ENCODE measurements at places on chromosomes 13 and 19.

DNA sequence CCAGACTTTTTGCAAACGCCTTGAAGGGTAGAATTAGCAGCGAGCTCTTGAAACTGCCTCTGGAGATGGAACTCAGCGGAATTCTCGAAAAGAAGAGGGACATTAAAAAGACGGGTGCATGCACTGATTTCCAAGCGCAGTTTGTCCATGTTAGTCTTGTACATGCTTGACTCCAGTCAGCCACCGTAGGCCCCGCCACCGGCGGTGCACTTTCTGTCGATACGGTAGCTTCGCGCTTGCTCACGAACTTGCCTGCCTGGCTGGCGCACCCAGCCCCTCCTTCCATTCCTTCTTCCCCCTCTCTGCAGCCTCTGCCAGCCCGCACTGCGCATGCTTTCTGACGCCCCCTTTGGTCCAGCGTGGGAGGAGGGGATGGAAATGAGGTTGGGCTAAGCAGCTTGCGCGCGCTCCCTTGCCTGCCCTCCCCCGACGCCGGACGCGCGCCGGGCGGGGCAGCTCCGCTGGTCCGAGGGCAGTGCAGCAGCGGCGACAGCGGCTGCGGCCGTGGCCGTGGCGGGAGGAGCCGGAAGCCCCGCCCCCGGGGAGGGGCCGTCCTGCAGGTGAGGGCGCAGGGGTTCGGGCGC, at the start of gene ZNF575:
Gene ZNF575 (plus strand): TSS at position 227 of the 584 bp plus-strand sequence. CDS start 1,235 bp downstream, outside the sequence.
- DNase-seq: peak; percentile 95

GRCh38 chr19:16885166-16885565, 3.6 kb upstream of the F2RL3 start:
- DNase-seq: peak; percentile 29

GRCh38 chr13:81987677-81988357, 1646.9 kb upstream of the SPRY2 start:
- DNase-seq: no peak

DNA sequence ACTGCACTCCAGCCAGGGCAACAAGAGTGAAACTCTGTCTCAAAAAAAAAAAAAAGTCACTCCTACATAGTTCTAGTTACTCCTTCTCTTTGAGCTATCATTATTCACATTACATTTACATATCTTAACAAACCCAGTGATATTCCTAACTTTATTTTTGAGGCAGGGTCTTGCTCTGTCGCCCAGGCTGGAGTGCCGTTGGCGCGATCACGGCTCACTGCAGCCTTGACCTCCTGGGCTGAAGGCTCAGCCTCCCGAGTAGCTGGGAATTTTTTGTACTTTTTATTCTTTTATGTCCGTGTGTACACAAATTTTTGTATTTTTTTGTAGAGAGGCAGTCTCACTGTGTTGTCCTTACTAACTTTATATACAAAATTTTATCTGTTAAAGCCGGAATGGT, 587 bp upstream of the RPS15 start:
- no peak for DNase-seq

DNA sequence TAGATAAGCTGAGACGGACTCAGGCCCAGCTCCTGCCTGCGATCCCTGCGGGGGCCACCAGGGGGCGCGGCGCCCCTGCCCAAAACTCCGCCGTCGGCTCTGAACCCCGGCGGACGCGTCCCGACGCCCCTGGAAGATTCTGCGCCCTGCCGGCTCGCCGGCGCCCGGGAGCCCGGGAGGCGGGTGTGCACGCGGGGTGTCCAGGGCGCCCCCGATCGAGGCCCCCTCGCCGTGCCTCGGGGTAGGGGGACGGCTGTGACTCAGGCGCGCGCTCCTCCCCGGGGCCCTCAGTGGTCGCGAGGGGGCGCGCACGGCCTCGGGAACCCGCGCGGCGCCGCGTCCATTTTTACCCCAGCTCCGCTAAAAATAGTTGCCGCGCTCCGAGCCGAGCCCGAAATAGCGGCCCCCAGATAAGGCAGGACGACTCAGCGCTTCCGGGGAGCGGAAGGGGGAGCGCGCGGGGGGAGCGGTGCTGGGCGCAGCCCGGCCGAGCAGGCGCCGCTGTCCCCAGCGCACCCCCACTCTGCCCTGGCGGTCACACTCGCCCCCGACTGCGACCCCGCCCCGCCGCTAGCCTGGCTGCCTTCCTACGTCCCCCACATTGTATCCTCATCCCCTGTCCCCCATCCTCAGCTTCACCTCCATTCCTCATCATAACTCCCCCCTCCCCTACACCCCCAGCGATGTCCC, 16.0 kb upstream of the ERCC1 start:
- peak; percentile 90 for DNase-seq

- DNase-seq: no peak
Observed at GRCh38 chr19:13206587-13206986, 56.4 kb downstream of the IER2 start.

DNA sequence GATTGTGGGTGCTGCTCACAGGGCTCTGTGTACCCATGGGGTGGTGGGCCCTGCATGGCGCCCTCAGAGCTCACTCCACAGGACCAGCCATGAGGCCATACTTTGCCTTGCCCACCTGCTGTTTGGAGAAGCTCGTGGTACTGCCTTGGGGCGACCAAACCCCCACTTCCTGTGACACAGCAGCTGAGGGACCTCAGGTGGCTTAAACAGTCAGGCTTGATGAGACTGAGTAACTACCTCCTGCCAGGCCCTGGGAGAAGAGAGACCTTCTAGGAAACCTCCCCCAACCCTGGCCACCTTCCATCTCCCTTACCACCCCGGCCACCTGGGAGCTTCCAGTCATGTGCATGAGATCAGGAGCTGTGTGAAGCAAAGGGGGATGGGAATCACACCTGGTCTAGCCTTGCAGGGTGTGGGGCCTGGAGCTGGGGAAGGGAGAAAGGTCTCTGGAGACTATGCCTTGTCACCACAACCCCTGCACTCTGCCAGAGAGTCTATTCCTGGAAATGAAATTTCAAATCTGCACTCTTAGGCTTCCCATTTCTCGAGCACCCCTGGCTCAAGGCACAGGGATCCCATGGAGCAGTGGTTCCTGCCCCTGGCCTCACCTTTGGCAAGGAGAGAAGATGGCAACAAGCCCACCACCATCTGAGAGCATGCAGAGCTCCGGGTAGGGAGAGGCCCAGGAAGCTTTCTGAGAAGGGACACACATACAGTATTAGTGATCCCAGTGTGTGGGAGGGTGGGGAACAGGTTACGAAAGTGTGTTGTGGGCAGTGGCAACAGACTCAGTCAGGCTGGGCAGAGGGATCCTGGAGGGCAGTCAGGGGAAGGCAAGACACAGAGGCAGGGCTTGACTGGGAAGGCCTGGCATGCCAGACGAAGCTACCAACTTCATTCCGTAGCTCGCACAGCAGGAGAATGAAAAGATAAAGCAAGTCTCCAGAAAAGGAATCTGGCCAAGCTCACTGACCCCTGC, 125.0 kb downstream of the URI1 start:
- DNase-seq: no peak

DNA sequence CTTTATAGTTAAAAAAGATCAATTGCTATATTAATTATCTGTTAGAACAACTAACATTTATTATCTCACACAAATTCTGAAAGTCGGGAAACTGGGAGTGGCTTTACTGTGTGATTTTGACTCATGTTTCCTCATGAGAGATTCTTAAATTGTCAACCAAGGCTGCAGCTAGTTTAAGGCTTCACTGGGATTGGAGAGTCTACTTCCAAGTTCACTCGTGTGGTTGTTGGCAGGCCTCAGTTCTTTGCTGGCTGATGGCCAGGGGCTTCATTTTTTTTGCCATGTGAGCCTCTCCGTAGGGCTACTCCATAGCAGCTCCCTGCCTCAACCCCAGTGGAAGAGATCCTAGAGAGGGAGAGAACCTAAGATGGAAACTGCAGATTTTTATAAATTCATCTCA, 24.5 kb upstream of the LPAR6 start:
- peak; percentile 22 for DNase-seq

DNA sequence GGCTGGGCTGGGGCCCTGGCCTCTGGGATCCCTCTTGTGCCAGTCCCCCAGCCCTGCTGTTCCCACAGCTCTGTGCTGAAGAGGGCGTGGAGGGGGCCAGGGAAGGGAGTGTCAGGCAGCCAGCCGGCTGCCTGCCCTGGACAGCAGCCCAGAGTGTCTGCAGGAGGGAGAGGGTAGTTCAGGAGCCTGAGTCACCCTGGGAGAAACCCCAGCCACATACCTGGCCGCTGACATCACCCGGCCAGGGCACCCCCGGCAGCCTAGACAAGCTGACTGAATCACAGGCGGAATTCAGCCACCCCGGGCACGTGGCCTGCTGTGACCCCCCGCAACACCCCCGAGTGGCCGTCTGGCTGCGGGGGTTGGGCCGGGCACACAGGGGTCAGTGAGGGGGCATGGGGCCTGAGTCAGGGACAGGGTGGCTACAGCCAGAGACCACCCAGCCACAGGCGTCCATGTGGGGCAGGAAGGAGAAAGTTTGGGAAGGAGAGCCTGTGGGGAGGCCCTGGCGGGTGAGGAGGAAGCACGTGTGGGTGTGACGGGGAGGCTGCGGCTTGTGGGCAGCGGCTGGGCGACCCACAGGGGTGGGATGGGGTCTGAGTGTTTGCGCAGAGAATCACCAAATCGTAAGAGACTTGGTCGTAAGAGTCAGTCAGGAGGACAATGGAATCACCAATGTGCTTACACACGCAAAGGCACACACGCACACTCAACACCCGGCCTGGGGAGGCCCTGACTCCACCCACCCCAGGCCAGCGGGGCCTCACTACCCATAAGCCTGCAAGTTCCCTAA, 11.9 kb upstream of the FOSB start:
- DNase-seq: peak; percentile 99

DNA sequence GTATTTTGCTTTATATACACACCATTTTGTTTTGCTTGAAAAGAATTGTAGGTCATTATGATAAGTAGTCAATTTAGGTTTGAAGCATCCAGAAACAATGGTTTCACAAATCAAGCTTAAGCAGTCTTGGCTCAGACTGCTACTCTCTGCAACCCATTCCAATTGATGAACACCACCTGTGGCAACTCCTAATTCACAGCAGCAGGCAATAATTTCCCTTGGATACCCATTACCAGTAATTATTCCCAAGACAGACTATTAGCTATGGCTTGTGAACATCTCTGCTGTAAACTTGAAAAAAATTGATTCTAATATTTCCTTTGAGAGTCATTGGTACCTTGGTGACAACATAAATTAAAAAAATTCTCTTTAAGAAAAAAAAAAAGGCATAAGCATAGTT, 299.3 kb upstream of the SLITRK6 start:
- no peak for DNase-seq

DNA sequence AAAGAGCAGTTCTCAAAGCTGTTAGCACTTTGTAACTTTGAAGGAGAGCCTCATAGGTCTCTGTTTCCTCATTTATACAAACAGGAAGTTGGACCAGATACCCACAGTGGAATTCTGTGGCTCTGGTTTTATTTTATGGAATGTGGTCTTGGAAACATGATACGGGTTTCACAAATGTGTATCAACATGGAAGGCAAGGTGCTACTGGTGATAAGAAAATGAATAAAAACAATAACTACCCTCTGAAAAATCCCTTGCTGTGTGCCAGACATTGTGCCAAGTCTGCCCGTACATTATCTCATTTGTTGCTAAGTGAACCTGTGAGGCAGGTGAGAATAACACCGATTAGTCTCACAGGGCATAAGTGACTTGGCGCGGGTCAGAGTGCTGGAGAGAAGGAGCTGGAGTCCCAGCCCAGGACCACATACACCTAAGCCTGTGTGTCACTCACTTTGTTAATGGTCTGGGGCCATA, 45.0 kb upstream of the RNF113B start:
- DNase-seq: peak; percentile 84

GRCh38 chr19:38831142-38831605, 420 bp downstream of the ECH1 start:
- DNase-seq: peak; percentile 99

GRCh38 chr19:8700956-8701355, 2.4 kb upstream of the ACTL9 start:
- DNase-seq: no peak

DNA sequence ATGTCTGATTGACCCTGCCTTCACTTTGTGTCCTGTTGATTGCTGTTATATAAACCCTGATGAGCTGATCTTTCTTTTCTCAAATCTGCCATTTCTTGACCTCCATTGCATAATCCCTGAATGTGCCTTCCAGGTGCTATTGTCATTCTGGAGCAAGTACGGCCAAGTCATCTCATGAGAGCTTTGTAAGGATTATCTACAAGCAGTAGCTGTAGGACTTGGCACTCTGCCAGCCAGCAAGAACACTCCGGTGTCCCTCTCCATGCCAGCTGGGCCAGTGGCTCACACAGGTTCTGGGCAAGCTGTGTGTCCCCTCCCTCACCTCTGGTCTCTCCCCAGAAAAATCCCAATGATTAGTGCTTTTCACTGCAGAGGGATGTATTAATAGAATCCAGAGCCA, 348.1 kb downstream of the FOXO1 start:
- no peak for DNase-seq

DNA sequence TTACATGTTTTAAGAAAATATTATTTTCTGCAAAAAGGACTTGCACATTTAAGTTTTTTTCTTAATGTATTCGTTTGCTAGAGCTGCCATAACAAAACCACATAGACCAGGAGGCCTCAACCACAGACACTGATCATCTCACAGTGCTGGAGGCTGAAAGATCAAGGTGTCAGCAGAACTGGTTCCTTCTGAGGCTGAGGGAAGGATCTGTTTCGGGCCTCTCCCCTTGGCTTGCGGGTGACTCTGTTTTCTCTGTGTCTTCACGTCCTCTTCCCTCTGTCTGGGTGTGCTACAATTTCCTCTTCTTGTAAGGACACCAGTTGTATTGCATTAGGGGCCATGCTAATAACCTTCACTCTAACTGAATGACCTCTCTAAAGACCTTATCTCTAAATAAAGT, 364.2 kb downstream of the IRS2 start:
- no peak for DNase-seq

DNA sequence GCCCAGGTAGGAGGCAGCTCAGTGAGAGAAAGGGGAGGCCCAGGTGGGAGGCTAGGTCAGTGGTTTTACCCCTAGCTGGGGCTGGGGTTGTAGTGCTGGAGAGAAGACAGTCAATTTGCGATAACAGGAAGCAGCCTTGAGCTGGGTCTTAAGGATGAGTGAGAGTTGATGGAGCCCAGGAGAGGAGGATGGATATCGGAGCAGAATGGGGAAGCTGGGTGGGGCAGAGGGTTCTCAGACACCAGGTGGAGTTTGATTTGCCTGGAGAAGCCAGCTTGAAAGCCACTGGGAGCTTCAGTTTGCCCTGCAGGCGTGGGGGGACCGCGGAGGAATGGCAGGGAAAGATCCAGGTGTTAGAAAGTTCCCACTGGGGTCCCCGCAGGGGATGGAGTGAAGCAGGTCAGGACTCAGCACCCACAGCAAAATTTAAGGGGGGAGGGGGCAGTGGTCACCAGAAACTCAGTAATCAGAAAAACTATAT, 836 bp upstream of the CDC42EP5 start:
- no peak for DNase-seq

GRCh38 chr19:58570770-58571574, 2.2 kb downstream of the MZF1 start:
- no peak for DNase-seq
